ENCODE measurements at places on chromosomes 5 and 9.

DNA sequence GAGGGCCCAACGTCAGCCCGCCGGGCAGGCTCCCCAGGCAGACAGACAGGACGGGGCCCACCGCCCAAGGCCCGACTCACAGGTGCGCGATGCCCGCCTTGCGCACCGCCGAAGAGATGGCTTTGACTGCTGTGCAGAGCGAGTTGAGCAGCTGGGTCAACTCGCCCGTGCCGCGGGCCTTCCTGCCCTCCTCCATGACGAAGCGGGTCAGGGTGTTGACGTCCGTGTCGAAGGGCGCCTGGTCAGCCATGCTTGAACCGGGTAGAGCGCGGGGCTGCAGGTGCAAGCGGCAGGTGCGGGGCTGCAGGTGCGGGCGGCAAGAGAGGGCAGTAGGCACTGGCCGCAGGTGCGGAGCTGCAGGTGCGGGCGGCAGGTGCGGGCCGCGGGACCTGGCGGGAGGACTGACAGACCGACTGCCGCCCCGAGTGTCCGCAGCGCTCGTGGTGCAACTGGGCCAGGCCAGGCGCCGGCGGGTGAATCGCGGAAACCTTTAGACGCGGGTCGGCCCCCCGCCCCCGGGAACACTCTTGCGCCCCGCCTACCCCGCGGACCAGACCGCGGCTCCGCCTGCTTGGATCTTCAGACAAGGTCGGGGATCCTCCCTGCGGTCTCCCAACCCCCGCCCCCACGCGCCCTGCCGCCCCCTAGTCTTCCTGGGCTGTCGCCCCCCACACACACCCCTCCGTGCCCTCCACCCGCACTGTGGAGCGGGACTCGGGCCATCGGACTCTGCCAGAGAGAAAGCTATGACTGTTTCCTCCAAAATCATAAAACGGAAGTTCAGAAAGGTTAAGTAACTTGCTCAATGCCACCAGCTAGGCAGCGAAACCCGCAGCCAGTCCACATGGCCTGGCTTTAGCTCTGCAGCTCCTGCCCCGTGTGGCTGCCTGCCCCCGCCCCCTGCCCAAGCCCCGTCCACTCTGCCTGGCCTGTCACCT, at the start of gene FBP1:
TSS of gene FBP1 (minus strand) at position 458 of the 938 bp plus-strand sequence. CDS start at position 250, 208 bp downstream.
- no peak for DNase-seq

- DNase-seq, result no peak
Observed at GRCh38 chr9:20043035-20043434, 254.2 kb upstream of the SLC24A2 start.

GRCh38 chr9:120862452-120862851, 14.5 kb downstream of the PHF19 start:
- no peak for DNase-seq

- DNase-seq, result no peak
Observed at GRCh38 chr5:150782850-150783249, 4.3 kb downstream of the SMIM3 start.

- DNase-seq, result peak; percentile 94
Observed at GRCh38 chr9:129139233-129139992, 28.2 kb downstream of the PTPA start.

- DNase-seq, result no peak
Observed at GRCh38 chr5:119276978-119277377, 78.8 kb upstream of the TNFAIP8 start.

DNA sequence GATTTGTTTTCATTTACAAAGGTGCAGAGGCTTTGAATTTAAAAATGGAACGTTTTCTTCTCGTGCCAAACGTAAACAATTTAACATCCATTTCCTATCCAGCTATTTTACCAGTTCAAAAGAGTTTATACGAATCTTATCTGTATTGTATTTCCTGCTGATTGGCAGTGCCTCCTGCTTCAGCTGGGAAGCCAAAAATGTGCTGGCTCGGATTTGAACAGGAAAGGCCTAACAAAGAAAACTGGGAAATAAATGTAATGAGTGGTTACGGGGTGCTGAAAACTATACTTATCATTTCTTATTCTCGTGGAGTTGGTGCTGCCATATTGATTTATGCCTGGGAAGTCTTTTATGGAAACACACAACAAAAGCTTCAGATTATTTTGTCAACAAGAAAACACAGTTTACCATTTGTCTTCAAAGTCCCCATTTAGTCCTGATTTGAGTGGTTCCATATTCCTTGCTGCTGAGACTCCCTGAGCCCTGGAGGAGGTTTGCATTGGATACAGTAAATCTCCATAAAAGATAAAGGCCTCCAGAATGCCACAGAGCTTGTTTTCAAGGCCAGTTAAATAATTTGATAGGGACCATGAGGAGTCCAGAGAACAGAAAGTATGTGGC, 507.4 kb downstream of the RASEF start:
- no peak for DNase-seq

DNA sequence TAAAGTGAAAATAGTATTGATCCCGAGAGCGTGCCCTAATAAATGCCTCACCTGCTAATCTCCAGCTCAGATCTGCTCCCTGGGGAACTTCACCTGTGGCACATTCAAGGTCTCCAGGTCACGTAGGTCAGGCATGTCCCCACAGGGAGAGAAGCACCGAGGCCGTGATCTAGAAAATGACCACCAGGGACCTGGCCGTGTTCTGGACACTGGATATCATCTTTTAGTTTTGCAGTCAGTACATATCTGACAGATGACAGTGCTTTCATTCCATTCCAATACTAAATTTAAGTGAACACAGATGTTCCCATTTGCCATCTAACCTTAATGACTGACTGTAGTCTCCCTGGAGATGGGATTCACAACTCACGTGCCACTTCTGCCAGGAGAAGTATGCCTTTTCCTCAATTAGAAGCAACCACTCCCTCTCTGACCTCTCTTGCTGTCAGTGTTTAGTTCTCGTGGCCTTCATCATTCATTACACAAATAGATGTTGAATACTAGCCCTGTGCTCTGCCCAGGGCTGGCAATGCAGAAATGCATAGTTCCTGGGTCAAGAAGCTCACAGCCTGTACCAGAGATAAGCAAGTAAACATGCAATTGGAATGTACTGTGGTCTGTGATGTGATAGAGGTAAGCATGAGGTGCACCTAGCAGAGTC, 276.5 kb downstream of the NTRK2 start:
- no peak for DNase-seq

GRCh38 chr5:72281764-72282499, 38.1 kb downstream of the MRPS27 start:
- DNase-seq, result peak; percentile 26

GRCh38 chr5:135210286-135211055, 176.4 kb upstream of the PITX1 start:
- no peak for DNase-seq

GRCh38 chr5:80739898-80740297, 85.1 kb upstream of the DHFR start:
- DNase-seq, result no peak

- peak; percentile 67 for DNase-seq
Observed at GRCh38 chr5:36876965-36877666, 547 bp downstream of the NIPBL start.

DNA sequence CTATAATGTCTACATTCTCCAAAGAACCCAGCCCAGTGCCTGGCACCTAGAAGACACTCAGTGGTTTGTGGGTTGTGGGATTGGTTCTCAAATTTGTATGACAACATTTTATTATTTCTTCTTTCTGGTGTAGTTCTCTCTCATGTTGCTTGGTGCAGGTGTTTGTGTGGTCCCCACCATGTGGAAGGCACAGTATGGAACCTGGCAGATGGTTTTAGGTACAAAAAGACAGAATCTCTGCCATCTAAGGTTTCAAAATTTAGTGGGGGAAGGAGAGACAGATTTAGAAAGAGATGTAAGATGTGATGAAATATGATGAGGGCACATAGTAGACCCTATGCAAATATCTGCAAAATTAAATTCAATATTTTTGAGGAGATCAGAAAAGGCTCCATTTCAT, 323.8 kb downstream of the CDK5RAP2 start:
- DNase-seq, result no peak

GRCh38 chr5:151388960-151389359, 41.6 kb upstream of the SLC36A2 start:
- no peak for DNase-seq

GRCh38 chr9:127418037-127418471, 6.1 kb upstream of the ZNF79 start:
- peak; percentile 65 for DNase-seq

- DNase-seq, result no peak
Observed at GRCh38 chr5:150044329-150044681, 42.0 kb downstream of the CSF1R start.

DNA sequence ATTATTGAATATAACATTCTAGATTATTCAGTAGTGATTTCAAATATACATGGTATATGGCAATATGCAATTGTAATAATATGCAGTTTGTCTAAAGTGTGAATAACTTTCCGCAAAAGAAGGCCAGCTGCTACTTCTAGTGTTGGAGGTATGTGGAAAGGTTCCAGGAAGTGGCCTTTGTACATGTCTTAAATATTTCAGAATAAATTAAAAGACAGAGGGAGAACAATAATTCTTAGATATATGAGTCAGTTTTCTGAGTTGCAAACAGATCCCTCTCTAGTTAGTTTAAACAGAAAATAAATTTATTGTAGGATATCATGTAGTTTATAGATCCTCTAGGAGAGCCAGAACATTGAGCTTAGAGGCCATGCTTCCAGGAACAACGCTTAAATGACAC, 210.8 kb upstream of the ELL2 start:
- DNase-seq, result no peak
